Upper lobe of right lung (tissue), 1 donor: ENCODE measurements at places on chromosomes 7 and 10.

DNA sequence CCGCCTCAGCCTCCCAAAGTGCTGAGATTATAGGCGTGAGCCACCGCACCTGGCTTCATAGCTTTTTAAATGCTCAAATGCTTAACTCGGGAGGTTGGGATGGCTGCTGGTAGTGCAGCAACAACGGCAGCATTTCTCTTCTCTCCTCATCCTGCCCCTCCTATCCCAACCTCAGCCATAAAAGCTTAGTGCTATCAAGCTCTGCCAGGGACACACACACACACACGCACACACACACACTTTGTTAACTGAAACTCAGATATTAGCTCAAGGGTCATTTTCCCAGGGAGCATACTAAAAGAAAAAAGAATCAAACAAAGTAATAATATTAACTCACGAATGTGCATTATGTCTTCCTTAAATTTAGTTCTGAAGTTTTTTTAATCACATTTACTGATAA lies 63.0 kb upstream of the HPS1 start:
- DNase-seq, result no peak

GRCh38 chr10:25017154-25017590 lies 760 bp downstream of the THNSL1 start:
- no peak for DNase-seq

DNA sequence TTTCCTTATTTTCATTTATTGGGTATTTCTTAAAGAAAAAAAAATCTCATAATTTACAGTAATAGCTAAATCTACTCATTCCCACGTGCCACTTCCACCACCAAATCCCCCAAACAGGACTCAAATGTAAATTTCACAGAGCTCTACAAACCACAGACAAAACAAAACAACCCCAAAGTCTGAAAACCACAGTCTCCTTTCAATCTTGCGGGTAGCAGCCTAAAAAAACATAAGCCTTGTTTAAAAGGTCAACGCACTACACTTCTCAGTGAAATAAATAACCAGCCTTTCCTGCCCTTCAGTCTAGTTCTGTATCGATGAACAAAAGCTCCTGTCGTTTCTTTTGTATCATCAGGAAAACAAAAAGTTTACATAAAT lies 121.8 kb upstream of the AFAP1L2 start:
- no peak for DNase-seq

- no peak for DNase-seq
Observed at GRCh38 chr10:3797750-3798149, 12.7 kb upstream of the KLF6 start.

GRCh38 chr7:131957338-131958020 lies 401.1 kb upstream of the PODXL start:
- no peak for DNase-seq

DNA sequence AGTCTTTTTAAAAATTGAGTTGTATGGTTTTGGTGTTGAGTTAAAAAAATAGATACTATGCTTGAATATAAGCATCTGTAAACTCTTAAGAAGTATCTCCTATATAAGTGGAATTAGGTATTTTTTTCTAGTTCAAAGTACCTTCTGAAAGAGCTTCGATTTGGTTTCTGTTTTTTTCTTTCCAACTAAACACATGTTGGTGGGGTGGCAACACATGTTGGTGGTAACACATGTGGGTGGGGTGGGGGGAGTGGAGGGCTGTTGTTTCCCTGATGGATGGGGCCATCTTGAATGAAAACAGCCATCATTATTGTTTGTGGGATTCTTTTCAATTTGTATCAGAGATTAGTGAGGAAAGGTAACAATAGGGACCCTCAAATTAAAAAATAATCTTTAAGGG lies 178.9 kb downstream of the STK31 start:
- no peak for DNase-seq

DNA sequence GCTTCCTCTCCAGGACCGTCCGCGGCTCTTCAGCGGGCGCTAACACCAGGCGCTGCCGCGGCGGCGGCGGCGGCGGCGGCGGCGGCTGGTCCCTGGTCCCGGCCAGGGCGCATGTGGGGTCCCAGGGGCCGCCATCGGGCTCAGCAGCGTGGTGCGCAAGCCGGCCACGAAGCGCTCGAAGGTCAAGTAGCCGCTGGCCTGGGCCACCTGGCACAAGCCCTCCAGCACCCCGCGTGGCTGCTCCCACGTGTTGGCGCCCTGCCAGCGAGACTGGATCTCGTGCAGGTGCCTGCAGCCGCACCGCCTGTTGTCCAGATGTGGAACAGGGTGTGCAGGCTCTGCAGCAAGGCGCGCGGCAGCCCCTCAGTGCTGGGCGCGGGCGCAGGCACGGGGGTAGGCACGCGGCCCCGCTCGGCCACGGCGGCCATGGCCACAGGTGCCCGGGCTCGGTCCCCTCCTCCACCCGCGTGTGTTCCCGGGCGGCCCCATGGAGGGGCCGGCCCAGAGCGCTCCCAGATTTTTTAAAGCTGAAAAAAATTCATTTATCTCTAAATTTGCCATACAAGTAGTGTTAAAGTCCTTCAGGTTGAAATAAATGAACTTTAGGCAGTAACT lies 884.2 kb upstream of the ZNF722 start:
- DNase-seq, result no peak

DNA sequence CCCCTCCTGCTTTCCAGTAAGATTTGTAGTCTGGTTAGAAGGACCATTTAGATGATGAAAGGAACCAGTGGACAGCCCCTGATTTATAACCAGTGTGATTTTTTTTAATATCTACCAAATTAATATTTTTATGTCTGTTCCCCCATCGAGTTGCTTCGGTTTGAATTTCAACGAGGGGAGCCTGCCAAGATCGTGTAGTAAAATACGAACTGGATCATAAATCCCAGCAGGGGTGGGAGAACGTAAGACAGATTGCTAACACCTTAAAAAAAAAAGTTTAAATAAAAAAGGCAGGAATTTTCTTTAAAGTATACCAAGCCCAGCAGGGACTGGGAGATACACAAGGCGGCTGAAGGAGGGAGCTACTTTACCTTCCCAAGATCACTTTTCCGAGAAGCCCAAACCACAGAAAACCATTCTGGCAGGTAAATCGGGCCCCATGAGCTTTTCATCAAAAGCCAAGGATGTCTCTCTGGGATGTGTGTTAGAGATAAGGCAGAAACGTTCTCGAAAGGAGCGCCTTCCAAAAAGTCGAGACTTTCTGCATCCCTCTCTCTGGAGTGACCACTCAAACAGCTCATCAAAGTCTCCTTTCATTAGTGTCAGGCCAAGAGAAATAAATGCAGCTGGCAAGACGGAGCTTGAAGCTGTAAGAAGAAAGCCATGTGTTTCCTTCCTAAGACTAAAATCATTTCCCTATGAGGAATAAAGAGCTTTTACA lies 270.5 kb upstream of the NFE2L3 start:
- no peak for DNase-seq

GRCh38 chr7:158506626-158507025 lies 81.0 kb downstream of the PTPRN2 start:
- no peak for DNase-seq

DNA sequence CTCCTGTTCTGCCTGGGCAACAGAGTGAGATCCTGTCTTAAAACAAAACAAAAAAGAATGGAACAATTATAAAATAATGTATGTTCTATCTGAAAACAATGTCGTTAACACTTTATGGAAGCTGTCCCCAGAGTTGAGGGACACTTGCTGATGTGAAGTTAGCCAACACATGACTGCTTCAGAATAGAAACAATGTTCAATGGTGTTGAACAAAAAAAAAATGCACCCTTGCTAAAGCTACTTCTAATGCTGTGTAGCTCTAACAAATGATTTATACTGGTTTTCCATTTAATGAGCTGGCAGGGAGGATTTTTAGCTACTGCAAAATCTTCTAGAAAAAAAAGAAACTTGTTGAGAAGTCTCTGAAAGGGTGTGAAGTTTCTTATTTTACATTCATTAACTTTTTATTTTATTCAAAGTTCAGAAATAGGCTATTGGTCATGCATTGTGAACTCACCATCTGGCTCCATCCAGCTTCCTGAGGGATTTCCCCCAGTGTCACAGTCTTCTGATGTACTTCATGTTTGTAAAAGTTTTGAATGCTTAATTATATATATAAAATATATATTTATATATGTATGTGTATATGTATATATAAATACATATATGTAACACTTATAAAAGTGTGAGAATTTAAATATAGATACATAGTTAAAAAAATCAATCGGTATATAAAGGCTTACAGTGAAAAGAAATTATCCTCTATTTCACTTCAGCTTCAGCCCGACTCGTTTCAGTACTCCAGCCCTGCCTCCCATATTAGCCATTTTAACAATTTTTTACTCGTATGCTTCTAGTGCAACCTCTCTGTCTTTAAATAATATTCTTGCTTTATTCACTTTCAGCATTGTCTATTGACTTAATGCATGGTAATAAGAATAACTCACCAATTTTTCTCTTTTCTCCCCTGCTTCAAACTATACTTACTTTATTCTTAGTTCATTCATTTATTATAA lies 35.0 kb downstream of the HDAC9 start:
- DNase-seq, result no peak

- DNase-seq, result no peak
Observed at GRCh38 chr7:132997505-132997904, 84.4 kb downstream of the CHCHD3 start.

DNA sequence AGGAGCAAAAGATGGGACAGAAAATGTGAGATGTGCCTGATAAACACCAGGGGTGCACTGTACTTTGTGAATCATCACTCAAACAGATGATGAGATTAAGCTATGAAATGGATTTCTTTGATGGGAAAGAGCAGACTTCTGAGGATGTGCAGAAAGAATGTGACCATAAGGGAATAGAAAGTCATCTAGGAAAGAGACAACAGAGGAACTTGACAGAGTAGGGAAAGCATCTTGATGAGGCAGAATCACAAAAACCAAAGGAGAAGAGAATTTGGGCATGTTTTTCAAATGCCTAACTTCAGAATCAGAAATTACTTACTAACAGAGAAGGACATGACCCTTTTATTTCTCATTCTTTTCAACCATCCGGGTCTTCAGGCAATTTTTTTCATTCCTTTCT lies 82.4 kb upstream of the LRRTM3 start:
- no peak for DNase-seq

DNA sequence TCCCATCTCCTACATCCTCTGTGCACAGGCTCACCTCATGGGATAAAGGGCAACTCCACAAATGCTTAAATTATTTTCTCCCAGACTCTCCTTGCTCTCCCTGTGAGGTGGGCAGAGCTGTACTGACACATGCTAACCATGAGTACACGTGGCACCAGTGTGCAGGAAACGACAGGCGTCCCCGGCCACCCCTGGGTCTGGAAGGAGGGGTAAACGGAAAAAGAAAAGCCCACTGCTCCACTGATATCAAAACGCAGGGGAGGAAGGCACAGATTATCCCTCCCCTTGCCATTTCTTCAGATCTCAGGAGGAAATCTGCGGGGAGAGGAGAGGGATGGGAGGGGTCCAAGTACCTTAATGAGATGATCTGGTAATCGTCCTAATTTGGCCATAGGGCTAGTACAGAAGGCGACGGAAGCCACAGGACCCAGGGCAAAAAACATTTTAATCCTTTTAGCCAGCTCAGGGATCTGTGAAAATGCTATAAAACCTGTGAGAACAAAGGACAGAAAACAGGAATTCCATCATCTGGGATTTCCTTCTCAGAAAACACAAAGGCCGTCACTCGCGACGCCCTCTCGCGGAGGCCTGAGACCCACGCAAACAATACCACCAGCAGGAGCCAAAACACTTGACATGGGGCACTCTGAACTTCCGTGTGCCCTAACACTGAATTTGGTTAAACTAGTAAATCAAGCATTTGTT lies 17.8 kb upstream of the CH25H start:
- no peak for DNase-seq

- peak; percentile 87 for DNase-seq
Observed at GRCh38 chr7:7183061-7183837, 905 bp downstream of the C1GALT1 start.

DNA sequence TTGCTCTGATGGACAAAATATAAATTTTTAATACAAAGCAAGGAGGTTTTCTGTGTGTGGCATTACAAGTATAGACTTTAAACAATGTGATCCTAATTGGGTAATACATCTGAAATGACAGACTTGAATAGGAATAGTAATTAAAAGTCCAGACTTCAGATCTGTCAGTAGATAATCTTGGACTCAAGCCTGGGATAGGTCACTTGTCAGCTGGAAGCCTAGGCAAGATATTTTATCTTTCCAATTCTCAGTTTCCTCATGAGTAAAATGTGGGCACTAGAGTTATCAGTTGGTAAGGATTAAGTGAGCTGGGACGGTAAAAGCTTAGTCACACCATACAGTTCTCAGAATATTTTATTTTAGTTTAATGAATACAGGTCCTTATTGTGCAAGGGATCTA lies 10.4 kb upstream of the ZMYND11 start:
- no peak for DNase-seq

DNA sequence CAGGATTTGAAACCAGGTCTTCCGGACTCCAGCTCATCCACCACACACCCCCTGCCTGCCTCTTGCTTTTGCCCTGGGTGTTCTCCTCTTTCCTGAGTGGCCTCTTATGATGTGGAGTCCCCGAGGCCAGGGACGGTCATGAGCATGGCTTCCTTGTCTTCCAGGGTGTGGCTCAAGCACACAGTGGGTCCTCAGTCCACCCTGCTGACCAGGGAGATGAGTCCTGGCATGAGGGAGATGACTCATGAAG lies 32.8 kb downstream of the DNAJB12 start:
- no peak for DNase-seq
